ENCODE measurements at places on chromosomes 7 and 10.

GRCh38 chr7:79096361-79096805, 357.1 kb downstream of the MAGI2 start:
- DNase-seq: no peak

DNA sequence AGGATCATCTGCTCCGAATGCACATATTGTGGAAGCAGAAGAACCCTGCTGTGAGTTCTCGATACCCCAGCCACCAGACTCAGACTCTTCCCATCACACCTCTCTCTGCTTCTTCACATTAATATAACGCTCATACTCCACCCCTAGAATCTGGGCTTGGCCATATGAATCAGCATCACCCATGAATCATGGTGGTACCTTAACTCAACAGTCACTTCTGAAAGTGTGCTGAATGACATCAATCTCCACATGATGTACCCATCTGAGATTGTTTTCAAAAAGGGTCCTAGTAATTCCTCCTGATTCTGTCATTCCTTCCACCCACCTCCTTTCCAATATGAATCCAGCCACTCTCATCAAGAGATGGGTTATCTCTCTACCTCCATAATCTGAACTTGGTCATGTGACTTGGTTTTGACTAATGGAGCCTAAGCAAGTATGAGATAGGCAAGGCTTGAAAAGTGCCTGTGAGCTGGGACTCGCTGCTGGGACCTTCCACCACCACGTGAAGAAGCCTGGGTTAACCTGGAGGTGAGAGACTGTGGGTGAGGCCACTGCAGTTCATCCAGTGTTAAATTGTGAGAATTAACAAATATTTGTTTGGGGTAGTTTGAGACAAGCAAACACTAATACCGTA, 15.4 kb downstream of the YWHAG start:
- DNase-seq: no peak

DNA sequence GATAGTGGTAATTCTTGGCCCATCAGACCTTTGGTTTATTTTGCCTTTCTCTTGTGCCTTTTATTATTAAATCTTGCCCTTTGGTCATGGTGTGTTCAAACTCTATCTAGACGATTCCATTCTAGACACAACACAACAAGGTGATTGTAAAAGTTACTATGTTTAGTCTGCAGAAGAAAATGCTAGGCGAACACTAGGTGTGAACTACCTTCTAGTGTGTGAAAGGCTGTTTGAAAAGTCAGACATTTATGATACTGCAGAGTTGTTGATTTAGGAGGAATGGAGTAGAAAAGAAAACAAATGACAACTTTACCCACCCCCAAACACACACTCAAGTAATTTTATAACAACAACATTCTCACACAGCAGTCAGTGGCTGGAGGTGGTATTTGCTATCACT, 103.4 kb downstream of the PLXDC2 start:
- DNase-seq: no peak

GRCh38 chr10:12333380-12334185, 15.8 kb upstream of the CAMK1D start:
- DNase-seq: peak; percentile 28

GRCh38 chr10:386771-387592, 251.7 kb downstream of the ZMYND11 start:
- no peak for DNase-seq

DNA sequence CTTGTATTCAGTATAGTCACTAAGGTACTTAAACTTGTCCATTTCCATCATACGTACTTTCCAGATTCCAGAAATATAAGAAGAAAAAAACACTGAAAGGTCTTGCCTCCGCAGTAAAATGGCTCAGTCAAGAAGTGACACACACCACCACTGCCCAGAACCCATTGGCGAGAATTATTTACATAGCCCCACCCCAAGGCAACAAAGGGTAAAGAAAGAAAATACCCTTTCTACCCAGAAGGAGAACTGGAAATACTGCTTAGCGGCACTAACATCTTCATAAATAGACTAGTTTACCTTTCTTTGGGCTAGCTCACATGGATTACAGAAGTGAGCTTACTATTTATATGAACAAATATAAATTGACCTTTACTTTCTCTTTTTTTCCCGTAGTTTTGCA, 194.0 kb downstream of the PPP1R9A start:
- no peak for DNase-seq

GRCh38 chr7:4768597-4769569, 6.5 kb upstream of the AP5Z1 start:
- DNase-seq: no peak

GRCh38 chr10:92688927-92689662, 660 bp upstream of the HHEX start:
- DNase-seq: no peak

DNA sequence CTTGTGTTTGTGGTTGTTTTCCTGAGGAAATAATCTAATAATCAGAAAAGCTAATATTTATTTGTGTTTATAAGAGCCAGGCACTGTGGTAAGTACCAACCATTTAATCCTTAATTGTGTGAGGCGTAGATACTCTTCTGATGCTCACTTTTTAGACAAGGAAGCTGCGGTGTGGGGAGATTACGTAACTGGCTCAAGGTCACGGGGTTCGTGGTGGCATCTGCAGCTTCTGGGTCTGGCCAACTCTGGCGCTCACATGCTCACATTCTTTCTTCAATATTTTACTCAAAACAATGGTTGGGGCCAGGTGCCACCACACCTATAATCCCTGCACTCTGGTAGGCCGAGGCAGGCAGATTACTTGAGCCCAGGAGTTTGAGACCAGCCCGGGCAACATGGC, 77.6 kb downstream of the RALA start:
- no peak for DNase-seq

DNA sequence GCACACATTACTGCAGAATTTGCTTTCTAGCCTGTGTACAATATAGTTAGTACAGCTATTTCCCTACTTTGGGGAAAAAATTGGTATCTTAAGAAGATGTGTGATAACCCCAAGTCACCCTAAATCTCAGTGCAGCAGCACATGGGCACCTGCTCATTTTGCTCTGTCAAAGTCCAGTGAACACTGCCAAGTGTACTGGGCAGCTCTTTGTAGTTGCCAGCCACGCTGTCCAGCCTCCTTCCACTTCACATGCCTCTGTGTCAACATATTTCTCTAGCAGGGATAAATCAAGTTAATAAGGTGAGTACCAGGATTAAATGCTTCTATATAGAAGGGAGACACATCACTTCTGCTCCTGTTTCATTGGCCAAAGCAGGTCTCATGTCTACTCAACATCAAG, 87.1 kb upstream of the CDC14C start:
- DNase-seq: no peak

- no peak for DNase-seq
These were observed 10.6 kb upstream of the ARID5B start for GRCh38 chr10:61890881-61891409.

DNA sequence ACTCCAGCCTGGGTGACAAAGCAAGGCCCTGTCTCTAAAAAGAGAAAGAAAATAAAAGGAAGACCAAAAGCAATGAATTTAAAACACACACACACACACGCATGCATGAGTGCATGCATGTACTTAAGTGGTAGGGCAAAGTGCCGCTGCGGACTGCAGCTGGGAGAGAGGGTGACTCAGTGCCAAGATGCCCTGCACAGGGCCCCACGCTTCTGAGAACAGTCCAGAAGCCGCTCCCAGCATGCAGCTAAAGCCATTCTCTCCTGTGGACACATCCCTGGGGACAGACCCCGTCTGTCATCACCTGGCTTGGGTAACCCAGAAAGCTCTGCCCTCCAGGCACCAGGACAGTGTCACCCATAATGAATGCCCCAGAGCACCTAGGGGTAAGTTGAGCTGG, 61.0 kb upstream of the MYL10 start:
- no peak for DNase-seq

DNA sequence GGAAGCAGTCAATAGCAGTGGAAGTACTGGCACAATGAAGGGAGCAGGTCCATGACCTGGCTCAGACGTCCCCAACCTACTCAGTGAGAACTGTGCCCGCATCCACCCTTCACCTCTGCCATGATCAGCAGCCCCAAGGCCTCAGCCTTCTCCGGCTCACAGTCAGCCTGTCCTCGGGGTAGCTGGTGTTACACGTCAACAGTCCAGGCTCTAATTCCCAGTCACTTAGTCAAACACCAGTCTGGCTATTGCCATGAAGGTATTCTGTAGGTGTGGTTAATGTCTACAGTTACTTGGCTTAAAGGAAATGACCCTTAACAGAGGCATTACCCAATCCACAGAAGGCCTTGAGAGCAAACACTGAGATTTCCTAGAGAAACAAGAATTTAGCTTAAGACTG, 49.1 kb downstream of the GRB10 start:
- DNase-seq: no peak

GRCh38 chr7:151076863-151077704, 3.5 kb downstream of the FASTK start:
- no peak for DNase-seq

- DNase-seq: no peak
These were observed 28.6 kb downstream of the MACC1 start for GRCh38 chr7:20188567-20188966.

DNA sequence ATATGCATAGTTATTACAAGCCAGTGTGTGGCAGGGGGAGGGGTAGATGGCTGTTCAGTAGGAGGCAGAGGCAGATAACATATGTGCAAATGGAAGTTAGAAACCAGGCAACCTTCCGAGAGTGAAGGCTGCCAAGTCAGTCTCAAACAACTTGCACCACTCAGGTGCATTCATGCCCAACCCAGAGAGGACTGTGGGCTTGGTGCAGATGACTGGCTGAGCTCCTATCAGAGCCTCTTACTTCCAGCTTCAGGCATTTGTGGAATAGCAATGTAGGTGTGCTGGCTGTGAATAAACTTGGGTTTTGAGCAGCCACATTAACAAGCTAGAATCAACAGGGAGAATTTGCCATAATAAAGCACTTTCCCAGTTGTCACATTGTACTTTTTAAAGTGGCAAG, 789.8 kb downstream of the PHTF2 start:
- no peak for DNase-seq

GRCh38 chr10:5604961-5605360, 61.4 kb downstream of the ASB13 start:
- DNase-seq: no peak

GRCh38 chr7:131254211-131254610, 73.5 kb upstream of the MKLN1 start:
- no peak for DNase-seq

GRCh38 chr10:30505543-30506298, 71.7 kb downstream of the MAP3K8 start:
- no peak for DNase-seq

GRCh38 chr10:80453842-80454512, at the start of gene TSPAN14:
Gene TSPAN14, plus strand, starts transcription at chr10:80454310. Its CDS starts 34,924 bp downstream, at chr10:80489234.
- DNase-seq: peak; percentile 74

GRCh38 chr10:131346456-131346855, 34.9 kb upstream of the TCERG1L start:
- DNase-seq: no peak

DNA sequence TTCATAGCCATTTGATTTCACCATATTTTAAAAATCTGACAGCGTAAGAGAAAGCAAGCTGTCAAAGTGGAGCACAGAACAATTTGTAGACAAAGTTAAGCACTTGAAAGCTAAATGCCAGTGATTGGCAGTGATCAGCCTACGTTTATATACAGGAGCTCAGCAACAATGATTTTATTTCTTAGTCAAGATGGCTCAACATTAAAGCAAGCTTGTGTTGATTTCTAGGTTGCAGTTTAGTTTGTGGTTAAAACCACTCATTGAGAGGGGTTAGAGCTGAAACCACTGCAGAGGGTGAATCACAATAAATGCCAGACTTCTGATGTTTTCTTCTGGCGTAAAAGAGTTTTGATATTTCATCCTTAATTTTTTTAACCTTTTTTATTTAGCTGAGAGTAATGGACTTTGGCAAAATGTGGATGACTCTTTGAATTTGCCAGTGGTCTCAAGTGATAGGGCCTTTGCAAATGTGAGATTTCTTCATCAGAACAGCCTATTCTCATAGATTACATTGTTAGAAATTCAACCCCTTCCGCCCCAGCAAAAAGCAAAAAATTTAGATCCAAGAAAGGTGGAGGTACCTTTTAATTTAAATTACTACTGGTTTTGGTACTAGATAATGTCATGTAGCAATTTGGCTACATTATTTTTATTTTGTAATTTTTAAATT, 73.8 kb downstream of the SHOC2 start:
- DNase-seq: no peak

DNA sequence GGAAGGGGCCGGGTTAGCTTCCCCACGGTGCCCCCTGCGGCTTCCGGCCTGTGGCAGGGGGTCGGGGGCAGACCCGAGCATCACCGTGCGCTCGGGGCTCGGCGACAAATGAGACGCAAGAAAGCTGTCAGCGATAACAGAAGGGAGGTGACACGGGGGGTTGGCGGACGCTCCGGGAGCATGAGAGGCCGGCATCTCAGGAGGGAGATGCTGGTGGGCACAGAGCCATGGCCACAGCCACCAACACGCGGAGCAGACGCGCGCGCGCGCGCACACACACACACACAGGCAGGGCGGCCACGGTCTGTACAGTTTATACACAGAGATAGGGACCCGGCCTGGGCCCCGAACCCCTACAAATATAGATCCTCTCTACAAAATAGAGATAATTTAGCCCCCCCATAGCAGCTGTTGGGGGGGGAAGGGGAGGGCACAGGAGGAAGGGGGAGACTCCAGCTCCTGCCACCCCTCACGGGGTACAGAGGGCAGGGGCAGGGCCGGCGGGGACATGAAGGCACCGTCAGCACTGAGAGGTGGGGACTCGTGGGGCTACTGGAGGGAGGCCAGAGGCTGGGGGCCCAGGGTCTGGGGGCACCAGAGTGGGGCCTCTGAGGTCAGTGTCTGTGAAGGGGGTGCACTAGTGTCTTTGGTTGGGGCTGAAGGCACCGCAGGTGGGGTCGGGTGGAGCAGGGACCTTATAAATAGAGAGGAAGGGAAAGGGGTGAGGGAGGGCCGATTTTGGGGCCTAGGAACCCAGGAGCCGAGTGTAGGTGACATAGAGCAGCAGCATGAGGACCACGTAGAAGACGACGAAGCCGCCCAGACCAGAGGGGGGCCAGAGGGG, 884 bp upstream of the SAP25 start:
- DNase-seq: no peak

DNA sequence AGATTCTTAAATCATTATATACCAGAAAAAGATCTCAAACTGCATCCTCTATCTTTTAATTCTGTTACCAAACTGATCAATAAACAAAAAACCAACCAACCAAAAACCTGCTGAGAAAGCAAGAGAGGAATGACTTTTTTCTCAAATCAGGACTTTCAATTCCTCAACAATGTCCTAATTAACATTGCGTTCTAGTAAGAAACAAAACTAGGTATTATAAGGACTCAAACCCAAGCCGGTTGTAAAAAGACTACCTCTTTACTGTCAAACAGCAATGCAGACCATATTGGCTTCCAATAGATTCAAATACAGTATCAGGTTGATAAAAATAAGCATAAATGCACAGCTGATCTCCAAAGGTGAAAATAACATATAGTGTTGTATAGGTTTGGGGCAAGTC, 57.3 kb downstream of the ETV1 start:
- DNase-seq: no peak

DNA sequence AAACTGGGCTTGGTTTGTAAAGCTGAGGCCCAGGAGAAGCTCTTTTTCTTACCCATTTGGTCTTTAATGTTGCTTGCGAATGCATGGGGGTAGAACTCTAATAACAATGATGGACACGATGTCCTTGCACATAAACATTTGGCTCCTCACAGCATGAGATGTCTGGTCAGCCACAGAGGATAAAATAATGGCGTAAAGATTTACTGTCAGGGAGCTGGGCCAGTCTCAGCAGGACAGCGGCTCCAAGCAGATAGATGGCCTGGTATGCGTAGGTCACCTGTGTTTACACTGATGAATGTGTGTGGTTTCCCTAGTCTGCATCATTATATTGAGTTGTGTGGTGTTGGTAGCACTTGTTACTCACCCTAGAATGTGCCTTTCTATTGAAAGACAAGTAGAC, 537.4 kb downstream of the CNTNAP2 start:
- no peak for DNase-seq

- no peak for DNase-seq
These were observed 503 bp downstream of the CROT start for GRCh38 chr7:87345962-87346371.

- no peak for DNase-seq
These were observed 6.7 kb upstream of the LRGUK start for GRCh38 chr7:134120405-134120804.
